Ovary (tissue), 10 donors: ENCODE measurements at places on chromosomes 3 and 15. TPM values are rescaled to one million over a fixed set of nuclear protein-coding genes. Genes with fewer than 3 reads are reported as not detected.

- H3K27me3 ChIP-seq = no peaks in the 10 kb centered on the region
- no peak overlapping the region for H3K4me3 ChIP-seq
- no peak overlapping the region for H3K27ac ChIP-seq
- H3K4me1 ChIP-seq = no peaks in the 10 kb centered on the region
Observed at GRCh38 chr3:178393824-178394223, 142.4 kb upstream of the KCNMB2 start.

- no peaks in the 10 kb centered on the region for H3K27me3 ChIP-seq
- no peak overlapping the region for H3K4me3 ChIP-seq
- H3K36me3 ChIP-seq = no peaks in the 10 kb centered on the region
- no peaks in the 10 kb centered on the region for H3K4me1 ChIP-seq
Observed at GRCh38 chr15:31266712-31267111, 59.9 kb upstream of the KLF13 start.

- no peaks in the 10 kb centered on the region for H3K4me1 ChIP-seq
- DNase-seq = no peak
- no peak overlapping the region for H3K4me3 ChIP-seq
- H3K27me3 ChIP-seq = no peaks in the 10 kb centered on the region
- H3K27ac ChIP-seq = no peak overlapping the region
- no peaks in the 10 kb centered on the region for H3K36me3 ChIP-seq
Observed at GRCh38 chr3:51401735-51402134, 10.7 kb downstream of the RBM15B start.

DNA sequence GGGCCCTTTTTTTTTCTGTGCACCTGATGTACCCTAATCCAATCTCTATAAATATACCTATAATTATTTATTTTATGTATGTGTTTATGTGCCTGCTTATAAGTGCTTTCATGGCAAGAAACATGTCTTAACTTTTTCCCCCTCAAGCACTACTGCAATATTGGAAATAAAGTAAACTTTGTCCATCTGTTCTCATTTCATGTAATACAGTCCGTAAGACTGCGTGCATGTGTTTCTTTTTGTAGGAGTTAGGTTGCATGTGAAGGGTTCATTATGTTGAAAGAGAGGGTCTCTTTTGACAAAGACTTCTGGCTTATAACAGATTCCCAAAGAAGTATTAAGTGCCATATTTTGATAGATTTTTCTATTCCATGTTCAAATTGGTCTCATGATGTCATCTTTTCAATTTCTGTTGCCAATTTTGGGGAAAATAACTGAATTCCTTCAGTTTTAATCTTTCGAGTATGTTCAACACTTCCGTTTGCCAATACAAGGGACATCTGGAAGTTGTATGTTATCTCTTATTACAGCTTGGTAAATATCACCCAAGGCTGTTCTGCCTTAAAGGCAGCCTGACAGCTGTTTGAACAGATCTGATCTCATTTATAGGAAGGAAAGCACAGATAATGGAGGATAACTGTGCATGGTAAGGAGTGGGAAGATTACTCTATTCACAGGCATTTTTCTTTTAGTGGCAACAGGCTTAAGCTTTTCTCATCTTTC, 273.1 kb upstream of the SGO1 start:
- DNase-seq = no peak
- no peaks in the 10 kb centered on the region for H3K27me3 ChIP-seq
- no peak overlapping the region for H3K4me3 ChIP-seq
- H3K27ac ChIP-seq = no peak overlapping the region

DNA sequence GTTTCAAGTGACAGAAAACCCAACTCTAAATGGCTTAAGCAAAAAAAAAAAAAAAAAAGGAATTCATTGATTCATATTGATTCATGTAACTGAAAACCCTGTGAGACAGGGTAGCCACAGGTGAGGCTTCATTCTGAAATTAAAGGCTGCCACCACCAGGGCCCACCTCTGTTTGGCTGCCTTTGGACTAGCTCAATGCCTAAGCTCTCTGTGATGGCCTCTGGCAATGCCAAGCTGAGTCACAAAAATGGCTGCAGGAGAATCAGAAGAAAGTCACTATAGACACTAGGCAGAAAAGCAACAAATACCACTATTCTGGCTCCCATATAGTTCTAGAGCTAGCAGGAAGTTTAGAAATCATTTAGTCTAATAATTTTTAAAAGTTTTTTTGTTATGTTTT, 38.2 kb upstream of the GYG1 start:
- no peak overlapping the region for H3K4me3 ChIP-seq
- no peaks in the 10 kb centered on the region for H3K36me3 ChIP-seq
- H3K27ac ChIP-seq = no peak overlapping the region
- H3K4me1 ChIP-seq = peaks cover 8% of the 10 kb centered on the region
- DNase-seq = no peak

DNA sequence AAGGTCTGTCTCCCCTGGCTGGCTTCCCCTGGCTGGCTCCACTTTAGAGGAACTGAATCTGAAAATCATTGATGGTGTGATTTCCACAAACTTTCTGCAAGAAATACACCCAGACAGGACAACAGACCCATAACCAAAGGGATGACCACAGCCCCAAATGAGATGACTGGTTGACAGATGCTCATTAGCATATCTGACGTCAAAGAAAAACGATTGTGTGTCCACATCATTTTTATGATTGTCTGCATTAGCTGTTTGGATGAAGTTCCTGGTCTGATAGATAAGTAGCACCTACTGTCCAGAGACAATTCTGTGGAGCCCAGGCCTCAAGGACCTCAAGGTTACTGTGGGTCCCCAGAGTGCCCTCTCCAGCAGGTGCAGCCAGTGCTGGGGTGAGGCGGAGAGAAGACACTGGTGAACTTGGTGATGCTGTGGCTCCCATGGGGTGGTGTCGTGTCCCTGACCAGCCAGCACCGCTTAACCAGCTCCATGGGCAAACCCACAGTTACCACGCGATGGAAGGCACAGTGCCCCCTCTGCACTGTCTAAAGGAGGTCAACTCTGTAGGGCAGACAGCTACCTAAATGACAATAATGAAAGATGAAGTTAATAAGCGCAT, 127.4 kb downstream of the NSMCE3 start:
- no peaks in the 10 kb centered on the region for H3K4me1 ChIP-seq
- no peak overlapping the region for H3K27ac ChIP-seq
- H3K4me3 ChIP-seq = no peak overlapping the region
- no peaks in the 10 kb centered on the region for H3K36me3 ChIP-seq
- H3K27me3 ChIP-seq = no peaks in the 10 kb centered on the region

DNA sequence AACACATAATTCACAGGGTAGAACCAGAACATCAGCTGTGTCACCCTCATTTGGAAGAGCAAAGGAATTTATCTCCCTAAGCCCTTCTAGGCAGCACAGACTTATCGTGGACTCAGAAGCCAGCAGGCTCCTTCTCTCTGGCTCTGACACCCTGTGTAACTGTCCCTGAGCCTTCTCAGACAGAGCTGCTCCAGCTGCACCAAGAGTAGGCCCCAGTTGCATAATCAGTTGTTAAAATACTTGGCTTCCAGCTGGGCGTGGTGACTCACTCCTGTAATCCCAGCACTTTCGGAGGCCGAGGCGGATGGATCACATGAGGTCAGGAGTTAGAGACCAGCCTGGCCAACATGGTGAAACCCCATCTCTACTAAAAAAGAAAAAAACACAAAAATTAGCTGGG, 49.4 kb upstream of the ACVR2B start:
- H3K4me3 ChIP-seq = no peak overlapping the region
- H3K27ac ChIP-seq = no peak overlapping the region
- H3K36me3 ChIP-seq = no peaks in the 10 kb centered on the region
- H3K27me3 ChIP-seq = no peaks in the 10 kb centered on the region
- H3K4me1 ChIP-seq = no peaks in the 10 kb centered on the region
- no peak for DNase-seq

DNA sequence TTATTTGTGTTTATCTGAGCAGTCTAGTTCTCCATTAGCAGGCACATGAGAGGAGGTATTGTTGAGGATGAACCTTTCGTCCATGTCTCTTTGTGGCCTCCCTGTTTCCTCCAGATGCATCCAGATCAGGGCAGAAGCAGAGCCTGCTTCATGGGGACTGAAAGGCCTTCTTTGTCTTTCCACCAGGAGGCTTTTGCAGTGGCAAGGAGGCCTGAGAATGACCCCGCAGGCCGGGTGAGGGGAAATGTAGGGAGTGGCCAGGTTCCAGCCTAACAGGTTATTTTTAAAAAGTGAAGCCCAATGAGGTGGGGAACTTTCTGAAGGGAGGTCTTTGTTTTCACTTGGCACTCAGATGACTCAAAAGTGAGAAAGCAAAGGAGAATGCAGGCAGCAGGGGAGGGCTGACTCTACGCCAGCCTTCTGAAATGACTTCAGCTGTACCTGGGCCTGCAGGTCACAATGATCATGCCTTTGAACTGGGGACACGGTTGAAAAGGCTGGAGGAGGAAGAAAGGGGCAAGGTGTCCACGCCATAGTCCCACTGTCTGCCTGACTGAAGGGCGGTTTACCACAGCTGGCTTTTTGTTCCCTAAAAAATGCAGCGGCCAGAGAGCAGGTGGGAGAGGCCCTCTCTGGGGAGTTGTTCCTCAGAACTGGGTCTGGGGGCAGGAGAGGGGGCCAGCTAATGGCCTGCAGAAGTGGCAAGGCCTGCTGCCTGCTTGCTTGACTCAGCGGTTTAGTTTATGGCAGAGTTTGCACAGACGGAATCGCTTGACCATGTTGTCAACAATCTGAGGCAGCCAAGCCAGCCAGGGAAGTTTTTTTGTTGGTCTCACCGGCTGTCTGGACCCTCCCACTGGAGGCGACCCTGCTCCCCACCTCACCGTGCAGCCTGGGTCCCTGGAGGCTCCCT, 28.7 kb downstream of the CMTM7 start:
- peaks cover 7% of the 10 kb centered on the region for H3K4me1 ChIP-seq
- H3K27ac ChIP-seq = no peak overlapping the region
- DNase-seq = no peak
- H3K4me3 ChIP-seq = no peak overlapping the region

- H3K36me3 ChIP-seq = no peaks in the 10 kb centered on the region
- DNase-seq = no peak
- no peaks in the 10 kb centered on the region for H3K4me1 ChIP-seq
- H3K27me3 ChIP-seq = no peaks in the 10 kb centered on the region
Observed at GRCh38 chr3:6805236-6805635, 55.7 kb upstream of the GRM7 start.

GRCh38 chr3:143235614-143236204, 116.1 kb downstream of the CHST2 start:
- no peaks in the 10 kb centered on the region for H3K4me1 ChIP-seq
- H3K27me3 ChIP-seq = no peaks in the 10 kb centered on the region
- H3K4me3 ChIP-seq = no peak overlapping the region
- DNase-seq = no peak
- no peak overlapping the region for H3K27ac ChIP-seq
- no peaks in the 10 kb centered on the region for H3K36me3 ChIP-seq

- no peaks in the 10 kb centered on the region for H3K27me3 ChIP-seq
- H3K4me1 ChIP-seq = no peaks in the 10 kb centered on the region
- H3K4me3 ChIP-seq = no peak overlapping the region
- no peaks in the 10 kb centered on the region for H3K36me3 ChIP-seq
- no peak overlapping the region for H3K27ac ChIP-seq
- DNase-seq = no peak
Observed at GRCh38 chr3:109930582-109930981, 593.2 kb upstream of the DPPA4 start.

DNA sequence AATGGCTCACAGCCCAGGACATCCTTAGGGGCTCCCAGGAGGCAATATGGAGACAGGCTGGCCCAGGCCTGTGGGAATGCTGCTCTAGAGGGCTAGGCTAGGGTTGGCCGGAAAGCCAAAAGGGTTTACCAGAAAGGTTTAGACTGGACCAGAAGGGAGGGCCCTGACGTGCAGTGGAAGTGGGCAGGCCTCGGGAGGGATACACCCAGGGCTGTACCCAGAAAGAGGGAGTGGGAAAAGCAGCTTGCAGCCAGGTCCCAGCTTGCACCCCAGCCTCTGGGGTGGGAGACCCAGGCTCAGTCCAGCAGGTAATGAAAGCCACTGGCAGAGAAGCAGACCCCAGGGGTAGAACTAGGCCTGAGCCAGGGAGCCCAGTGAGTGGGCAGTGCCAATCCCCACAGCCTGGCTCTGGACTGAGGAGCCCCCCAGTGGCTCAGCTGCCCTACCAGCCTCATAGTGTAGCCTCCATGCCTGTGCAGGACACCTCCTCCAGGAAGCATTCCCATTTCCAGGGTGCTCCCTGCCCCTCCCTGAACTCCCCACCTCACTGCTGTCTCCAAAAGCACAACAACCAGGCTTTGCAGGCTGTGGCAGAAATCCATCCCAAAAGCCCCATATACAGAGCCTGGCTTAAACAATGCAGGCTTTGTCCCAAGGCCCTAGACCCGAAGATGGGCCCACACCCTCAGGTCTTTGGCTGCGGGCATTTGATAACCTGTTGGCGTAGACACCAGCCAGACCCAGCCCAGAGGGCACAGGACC, 3.5 kb downstream of the GORASP1 start:
- no peak overlapping the region for H3K4me3 ChIP-seq
- H3K27ac ChIP-seq = no peak overlapping the region
- H3K27me3 ChIP-seq = no peaks in the 10 kb centered on the region
- peaks cover 4% of the 10 kb centered on the region for H3K4me1 ChIP-seq
- no peaks in the 10 kb centered on the region for H3K36me3 ChIP-seq

GRCh38 chr3:21216598-21216997, 534.4 kb downstream of the ZNF385D start:
- H3K4me1 ChIP-seq = no peaks in the 10 kb centered on the region
- no peaks in the 10 kb centered on the region for H3K27me3 ChIP-seq
- H3K36me3 ChIP-seq = no peaks in the 10 kb centered on the region
- no peak for DNase-seq

Gene TNK2
- 24.0 TPM for total RNA-seq

Gene FBXO40
- 1.2 TPM for total RNA-seq

Gene LCTL
- not detected for total RNA-seq

Gene CRABP1
- not detected for total RNA-seq

Gene KBTBD13
- 0.28 TPM for total RNA-seq

Gene CLDN18
- not detected for total RNA-seq
